T-helper 17 cell (primary cell): ENCODE measurements at places on chromosomes 12 and 14.

DNA sequence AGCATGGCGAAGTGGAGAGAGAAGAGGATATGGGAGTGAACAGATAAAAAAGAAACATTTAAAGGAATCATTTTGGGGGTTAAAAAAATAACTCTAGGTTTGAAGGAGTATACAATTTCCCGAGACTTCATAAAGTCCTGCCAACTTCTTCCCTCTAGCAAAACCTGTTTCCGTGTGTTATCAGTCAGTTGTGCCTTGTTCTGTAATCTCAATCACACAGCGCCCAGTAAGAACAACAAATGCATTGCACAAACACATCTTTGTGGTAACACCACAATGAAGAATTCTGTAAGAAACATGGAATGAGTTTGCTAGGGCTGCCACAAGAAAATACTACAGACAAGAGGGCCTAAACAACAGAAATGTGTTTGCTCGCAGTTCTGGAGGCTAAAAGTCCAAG is 144.7 kb upstream of the FUT8 start:
- no peak for DNase-seq

GRCh38 chr12:18556161-18556560 is 181.7 kb downstream of the PLCZ1 start:
- no peak for DNase-seq

DNA sequence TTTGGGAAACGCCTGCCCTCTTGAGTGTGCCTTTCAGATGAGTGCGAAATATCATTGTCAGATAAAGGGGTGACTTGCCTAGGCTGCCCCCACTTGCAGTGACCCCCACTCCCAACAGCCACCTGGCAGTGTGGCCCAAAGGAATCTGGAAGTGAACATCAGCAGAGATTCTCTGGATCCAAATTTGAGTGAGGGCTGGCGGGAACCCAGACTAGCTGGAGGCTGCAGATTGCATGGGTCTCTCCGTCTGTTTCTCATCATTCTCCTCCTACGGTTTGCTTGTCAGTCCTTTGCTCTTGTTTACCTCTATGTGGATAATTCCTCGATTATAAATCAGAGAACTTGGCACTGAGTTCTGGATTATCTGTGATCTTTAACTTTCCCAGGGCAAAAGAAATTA is 280.8 kb downstream of the ZFP36L1 start:
- no peak for DNase-seq

GRCh38 chr12:118436002-118436730 is 59.8 kb downstream of the SUDS3 start:
- no peak for DNase-seq

- DNase-seq, result no peak
Observed at GRCh38 chr12:53096089-53096741, 1.3 kb upstream of the IGFBP6 start.

- DNase-seq, result no peak
Observed at GRCh38 chr12:43887397-43887796, 51.5 kb downstream of the TMEM117 start.

- no peak for DNase-seq
Observed at GRCh38 chr12:91441246-91441645, 258.6 kb upstream of the DCN start.
